ENCODE measurements at places on chromosomes 7 and 10.

GRCh38 chr10:13158401-13158800, 3.0 kb upstream of the MCM10 start:
- no peak for DNase-seq

DNA sequence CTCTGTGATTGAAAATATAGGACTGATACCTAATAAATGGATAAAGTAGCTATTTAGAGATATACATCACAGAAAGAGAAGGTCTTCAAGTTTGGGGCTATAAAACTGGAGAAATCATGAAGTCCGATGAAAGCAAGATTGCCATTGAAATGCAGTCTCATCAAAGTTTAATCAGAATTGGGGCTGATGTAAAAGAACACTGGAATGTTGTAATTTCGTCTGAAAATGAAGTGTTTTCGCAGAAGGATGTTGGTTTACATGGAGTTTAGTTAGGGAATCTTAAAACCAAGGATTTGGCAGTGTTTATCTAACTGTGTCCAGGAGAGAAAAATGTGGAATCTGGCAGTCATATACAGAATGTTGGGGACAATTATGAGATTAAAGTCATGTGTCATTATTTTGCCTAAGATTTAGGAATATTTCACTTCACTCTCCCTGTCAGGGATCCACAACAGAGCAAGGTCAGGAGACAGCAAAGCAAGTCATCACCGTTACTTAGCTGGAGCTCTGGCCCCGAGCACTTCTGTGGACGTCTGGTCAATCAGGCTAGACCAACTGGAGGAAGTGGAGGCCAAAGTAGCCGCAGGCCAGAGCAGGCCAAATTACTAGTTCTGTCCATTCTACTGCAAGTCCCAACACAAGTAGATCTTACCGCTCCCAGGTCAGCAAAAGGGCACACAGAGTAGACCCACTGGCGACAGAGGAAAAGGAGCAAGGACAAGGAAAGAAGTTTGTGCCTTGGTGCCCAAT, 37.0 kb downstream of the EPDR1 start:
- no peak for DNase-seq

GRCh38 chr10:67539312-67539711, 156.7 kb downstream of the CTNNA3 start:
- DNase-seq = no peak

- no peak for DNase-seq
Measured at GRCh38 chr10:103635580-103635979, 142.1 kb downstream of the NEURL1 start.

DNA sequence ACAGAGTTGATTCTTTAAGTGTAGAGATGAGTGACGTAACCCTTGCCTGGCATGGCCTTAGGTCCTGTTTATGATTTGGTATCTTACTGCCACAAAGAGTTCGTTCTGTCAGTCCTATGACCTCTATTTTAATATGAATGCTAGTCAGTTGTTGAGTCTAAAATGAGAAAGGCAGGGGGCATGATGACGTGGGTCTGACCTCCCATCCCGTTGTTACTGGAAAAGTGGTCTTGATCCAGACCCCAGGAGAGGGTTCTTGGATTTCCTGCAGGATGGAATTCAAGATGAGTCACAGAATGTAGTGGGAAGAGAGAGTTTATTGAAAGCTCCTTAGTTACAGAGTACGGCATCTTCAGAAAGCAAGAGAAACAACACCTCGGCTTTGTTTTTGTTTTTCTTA, 317.0 kb upstream of the COBL start:
- no peak for DNase-seq

DNA sequence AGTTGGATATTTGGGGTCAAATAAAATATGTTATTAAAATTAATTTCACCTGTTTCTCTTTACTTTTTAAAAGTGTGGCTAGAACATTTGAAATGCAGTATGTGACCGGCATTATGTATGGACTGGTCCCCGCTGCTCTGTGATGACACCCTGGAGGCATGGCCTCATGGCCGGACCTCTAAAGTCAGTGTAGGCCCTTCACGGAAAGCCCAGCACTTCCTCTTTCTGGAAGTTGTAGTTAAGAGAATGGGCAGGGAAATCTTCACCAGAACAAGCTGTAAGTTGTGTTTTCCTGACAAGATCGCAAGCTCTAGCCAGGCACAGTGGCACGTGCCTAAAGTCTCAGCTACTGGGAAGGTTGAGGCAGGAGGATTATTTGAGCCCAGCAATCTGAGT, 38.3 kb upstream of the SRGN start:
- no peak for DNase-seq

DNA sequence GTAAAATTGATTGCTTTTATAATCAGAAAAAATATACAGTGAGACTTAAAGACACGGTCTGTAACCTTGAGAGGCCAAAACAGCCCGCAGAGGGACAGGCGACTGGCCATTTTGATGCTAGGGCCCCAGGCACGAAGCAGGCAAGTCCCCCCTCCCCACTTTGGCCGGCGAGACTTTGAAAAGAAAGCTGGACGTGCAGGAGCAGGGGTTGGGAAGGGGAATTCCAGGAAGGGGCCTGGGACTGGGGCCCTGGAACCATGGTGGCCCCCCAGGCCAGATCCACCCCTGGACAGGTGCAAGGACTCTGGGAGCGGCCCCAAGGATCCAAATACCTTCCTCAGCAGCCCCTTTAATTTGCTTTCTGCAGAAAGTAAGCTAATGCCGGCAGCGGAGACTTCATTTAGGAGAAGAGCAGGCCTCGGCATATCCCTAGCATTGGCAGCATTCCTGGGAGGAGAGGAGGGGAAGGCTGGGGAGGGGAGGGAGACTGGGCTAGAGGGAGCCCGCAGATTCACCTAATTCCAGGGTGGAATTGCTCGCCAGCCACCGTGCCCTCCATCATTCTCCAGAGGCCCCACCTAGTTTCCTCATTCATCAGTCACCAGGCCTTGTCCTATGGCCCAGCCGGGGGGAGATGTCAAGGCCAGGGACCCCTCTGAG, 24.9 kb upstream of the TNRC18 start:
- DNase-seq = no peak

DNA sequence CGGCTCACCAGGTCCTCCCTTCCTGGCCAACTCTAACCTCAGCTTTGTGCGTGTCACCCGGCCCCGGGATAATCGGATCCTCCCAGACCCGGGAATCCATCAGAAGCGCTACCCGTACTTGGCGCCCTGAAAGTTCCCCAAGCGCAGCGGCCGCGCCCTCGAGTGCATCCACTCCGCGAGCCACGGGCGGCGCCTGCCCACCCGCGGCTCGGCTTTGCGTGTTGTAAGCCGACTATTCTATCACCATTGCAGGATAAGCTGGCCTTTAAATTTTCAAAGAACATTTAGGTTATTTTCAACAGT, 35.7 kb upstream of the EBLN1 start:
- no peak for DNase-seq

Data from stimulated activated CD4-positive, alpha-beta T cell treated with anti-CD3 and anti-CD28 coated beads, Interleukin-1b, Interleukin-23, amount 100 ng/mL, for 1 hour (primary cell).